ENCODE measurements at places on chromosomes 13 and 19.

GRCh38 chr13:90618133-90618532, 729.4 kb upstream of the MIR17HG start:
- DNase-seq: no peak

- DNase-seq: no peak
These were observed 20.7 kb upstream of the CEACAM6 start for GRCh38 chr19:41734585-41734984.

GRCh38 chr13:99196466-99197116, 4.1 kb upstream of the UBAC2 start:
- no peak for DNase-seq

GRCh38 chr13:70385852-70386251, 277.6 kb upstream of the KLHL1 start:
- no peak for DNase-seq

DNA sequence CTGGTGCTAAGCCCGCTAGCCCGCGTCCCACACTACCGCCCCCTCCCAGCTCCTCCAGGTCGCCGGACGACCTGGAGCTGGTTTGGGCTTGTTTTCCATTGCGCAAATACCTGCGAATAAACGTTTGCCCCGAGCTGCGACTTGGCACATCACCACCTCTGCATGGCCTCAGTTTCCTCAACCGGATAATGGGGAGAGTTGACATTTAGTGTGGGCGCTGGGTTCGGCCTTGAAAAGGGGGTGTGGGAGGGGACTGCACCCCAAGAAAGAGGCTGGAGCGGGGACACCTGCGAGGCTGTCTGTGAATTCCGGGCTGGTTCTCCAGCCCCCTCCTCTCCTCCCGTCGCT, 11.0 kb upstream of the JUND start:
- DNase-seq: no peak

DNA sequence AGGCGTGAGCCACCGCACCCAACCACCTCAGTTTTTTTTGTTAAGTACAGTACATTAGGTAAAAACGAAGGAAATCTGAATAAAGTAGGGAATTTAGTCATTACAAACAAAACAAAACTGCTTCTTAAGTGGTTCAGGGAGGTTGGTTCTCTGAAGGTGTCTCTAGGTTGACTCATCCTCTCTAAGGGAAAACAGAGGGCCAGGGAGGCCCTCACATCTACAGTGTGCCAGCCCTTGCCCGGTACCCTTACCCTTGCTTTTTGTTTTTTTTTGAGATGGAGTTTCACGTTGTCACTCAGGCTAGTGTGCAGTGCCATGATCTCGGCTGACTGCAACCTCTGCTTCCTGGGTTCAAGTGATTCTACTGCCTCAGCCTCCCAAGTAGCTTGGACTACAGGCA, 17.2 kb upstream of the JUND start:
- no peak for DNase-seq

- DNase-seq: no peak
These were observed 25.3 kb downstream of the RAP2A start for GRCh38 chr13:97459215-97459777.

GRCh38 chr13:76976490-76976889, 15.4 kb upstream of the CLN5 start:
- no peak for DNase-seq

DNA sequence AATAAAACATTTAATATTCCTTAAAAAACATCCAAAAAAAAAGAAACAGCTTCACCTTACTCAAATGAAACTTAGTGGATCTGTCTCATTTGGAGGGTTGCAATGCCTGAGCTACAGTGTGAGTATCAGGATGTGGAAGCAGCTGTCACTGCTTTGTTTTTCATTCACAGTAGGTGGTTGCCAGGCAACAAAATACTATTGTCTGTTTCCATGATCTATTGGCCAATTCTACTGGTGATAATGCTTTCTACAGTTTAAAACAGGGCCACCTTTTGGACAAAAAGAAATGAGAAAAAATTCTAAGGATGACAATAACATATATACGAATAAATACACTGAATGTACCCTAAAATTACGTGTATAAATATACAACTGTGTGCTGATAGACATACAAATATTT, 3.0 kb downstream of the ENOX1 start:
- DNase-seq: no peak

DNA sequence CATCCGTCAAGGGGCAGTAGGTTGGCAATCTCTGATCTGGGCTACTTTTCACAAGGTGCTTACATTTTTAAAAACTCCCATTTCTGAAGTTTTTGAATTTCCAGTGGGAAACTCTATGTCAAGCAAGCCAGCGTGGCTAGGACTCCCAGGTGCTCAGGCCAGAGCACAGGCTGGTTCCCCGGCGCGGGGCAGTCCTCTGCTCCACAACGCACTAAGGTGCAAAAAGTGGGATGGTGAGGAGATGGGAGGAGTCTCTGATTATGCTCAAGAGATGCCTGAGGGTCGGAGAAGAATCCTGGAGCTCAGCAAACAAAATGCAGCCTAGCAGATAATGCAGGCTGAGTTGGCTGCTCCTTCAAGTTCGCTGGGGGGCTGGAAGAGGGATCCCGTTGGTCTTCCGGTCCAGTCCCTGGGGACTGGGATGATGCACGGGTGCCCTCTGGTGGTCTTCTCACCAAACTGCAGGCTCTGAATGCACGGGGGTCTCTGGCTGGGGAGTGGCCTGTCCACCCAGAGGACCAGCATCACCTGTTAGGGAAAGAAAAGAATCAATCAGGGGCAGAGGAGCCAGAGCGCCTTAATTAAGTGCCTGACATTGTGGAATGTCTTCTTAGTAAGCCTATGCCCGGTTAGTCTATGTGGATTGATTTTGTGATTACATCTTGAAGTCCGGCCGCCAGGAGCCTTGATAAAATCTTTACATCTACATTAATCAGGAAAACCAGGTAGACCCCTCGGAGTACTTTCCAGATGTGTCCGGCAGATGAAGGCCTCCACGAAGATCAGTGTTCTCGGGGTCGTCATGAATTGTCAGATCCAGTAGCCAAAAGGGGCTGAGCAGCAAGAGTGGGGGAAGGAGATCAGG, 244.4 kb upstream of the MAB21L1 start:
- DNase-seq: no peak

DNA sequence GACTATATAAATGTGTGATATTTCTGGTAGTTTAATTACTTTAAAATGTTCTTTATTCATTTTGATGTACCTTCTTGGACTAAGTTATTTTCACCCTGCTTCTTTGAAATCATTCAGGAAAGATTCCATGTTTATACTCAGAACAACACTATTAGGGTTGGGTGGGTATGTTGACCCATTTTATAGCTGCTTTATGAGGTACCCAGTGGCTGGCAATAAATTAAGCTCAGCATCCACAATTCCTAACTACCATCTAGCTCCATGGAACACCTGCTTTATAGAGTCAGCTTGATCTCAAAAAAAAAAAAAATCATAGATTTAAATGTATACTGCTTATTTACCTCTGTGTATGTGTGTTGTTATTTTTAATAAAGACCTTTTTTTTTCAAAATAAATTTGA, 78.9 kb upstream of the ZNF91 start:
- DNase-seq: no peak
